Muscle of leg (tissue), 16 donors: ENCODE measurements at places on chromosomes 11 and 22.

GRCh38 chr22:18056161-18056666 is 21.6 kb upstream of the PEX26 start:
- peak; percentile 61 for DNase-seq

GRCh38 chr11:17700991-17701390 is 18.4 kb upstream of the MYOD1 start:
- no peak for DNase-seq

DNA sequence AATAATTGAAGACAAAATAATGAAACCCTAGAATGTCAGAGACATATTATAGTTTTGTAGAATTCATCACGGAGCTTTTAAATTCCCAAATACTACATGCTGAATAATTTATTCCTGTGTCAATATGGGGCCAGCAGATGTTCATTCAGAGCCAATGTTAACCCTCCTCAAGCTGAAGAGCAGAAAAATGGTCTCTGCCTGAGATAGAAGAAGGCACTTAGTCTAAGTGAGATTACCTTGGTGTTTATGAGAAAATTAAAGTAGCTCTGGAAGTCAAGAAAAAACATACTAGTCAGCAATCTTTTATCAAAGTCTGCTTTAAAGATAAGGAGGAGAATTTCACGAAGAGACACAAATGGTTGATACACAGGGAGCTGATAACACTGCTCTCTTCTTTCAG is 328.2 kb downstream of the TTC28 start:
- DNase-seq, result no peak

GRCh38 chr11:2703363-2704141 is 3.8 kb upstream of the KCNQ1OT1 start:
- DNase-seq, result peak; percentile 88

DNA sequence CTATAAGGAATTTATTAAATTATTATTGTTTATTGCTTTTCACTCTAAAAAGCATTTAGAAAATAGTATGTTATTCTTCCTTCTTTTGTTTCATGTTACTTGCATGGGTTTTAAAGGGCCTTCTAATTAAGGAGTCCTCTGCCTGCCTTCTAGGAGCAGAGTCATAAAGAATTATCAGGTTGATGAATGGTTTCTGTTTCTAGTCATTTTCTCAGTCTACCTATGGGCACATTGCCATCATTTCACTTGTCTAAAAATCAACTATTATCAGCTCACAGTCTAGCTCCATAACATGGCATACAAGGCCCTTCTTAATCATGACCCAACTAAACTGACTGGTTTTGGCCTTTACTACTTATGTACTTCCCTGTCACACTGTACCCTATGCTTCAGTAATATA is 16.2 kb downstream of the DYNC2H1 start:
- DNase-seq, result no peak

GRCh38 chr22:49541693-49542230 is 285.9 kb downstream of the BRD1 start:
- DNase-seq, result no peak

GRCh38 chr22:46551321-46551720 is 13.9 kb upstream of the CELSR1 start:
- no peak for DNase-seq

- DNase-seq, result peak; percentile 41
These were observed 30.1 kb upstream of the MPPED1 start for GRCh38 chr22:43381693-43382092.

- no peak for DNase-seq
These were observed 2.0 kb upstream of the APOBEC3A start for GRCh38 chr22:38955250-38955905.

DNA sequence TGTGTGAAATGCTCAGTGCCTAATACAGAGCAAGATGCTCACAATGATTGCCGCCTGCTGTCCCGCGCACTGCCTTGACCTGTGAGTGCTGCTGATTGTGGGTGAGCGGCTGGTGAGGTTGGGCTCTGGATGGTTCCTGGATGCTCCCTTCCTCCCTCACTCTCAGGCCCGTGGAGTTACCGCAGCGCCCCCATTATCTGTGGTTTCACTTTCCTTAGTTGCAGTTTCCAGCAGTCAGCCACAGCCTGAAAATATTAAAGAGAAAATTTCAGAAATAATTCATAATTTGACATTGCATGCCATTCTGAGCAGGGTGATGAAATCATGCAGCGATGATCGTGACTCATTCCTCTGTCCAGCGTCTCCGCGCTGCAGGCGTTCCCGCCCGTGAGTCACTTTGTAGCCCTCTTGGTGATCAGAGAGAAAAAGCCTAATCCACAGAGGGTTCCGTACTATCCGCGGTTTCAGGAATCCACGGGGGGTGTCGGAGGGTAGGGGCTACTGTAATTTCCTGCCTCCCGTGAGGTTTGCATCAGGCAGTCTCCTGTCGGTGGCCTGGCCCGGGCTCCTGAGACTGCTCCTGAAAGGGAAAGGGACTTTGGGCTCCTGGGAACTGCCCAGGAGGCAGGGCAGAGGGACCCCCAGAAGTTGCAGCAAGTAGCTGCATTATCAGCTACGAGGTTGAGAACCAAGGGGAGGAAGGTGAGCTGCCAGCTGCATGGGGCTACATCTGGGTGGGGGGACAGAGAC is 10.6 kb downstream of the RPL3 start:
- DNase-seq, result peak; percentile 38

DNA sequence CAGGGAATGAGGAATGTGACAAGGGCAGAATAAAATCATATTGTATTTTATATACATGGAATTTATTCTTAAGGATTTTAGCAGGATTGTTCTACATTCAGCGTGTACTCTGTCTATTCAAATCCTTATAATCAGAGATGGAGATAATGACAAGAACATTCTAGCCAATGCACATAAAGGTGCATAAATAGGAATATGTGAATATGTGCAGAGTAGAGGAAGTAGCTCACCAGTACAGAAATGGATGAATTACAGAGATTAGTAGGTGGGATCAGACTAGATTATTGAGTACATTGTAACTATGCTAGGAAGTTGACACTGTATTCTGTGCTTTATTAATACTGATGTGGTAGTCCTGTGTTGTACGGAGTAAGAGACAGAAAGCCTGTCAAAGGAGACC is 1308.8 kb downstream of the FAM181B start:
- no peak for DNase-seq

GRCh38 chr22:24402460-24403192 is 24.8 kb upstream of the ADORA2A start:
- peak; percentile 88 for DNase-seq

GRCh38 chr22:45317551-45318167 is 7.9 kb downstream of the FAM118A start:
- peak; percentile 49 for DNase-seq

- DNase-seq, result no peak
These were observed 17.2 kb downstream of the TEF start for GRCh38 chr22:41398921-41399320.

DNA sequence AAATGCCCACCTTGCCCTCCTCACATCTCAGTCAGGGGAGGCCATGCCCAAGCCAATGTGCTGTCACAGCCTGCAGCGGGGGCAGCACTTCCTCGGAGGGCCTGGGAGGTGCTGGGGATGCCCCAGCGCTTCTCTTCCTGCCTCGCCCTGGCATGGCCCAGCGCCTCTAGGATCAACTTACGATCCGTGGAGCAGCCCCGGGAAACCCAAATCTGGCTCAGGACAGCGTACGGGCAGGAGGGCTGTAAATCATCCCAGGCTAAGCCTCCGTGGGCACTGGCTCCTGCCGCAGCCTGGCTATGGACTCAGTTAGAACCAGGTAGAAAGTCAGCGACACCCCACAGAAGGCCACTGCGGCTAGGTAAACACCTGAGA is 60.9 kb upstream of the EMID1 start:
- DNase-seq, result peak; percentile 62

GRCh38 chr11:34341931-34342533 is 15.8 kb downstream of the ABTB2 start:
- peak; percentile 71 for DNase-seq

- DNase-seq, result no peak
These were observed 9.1 kb downstream of the TIMP3 start for GRCh38 chr22:32810555-32811133.

- no peak for DNase-seq
These were observed 77.5 kb downstream of the PPFIBP2 start for GRCh38 chr11:7591107-7591894.

DNA sequence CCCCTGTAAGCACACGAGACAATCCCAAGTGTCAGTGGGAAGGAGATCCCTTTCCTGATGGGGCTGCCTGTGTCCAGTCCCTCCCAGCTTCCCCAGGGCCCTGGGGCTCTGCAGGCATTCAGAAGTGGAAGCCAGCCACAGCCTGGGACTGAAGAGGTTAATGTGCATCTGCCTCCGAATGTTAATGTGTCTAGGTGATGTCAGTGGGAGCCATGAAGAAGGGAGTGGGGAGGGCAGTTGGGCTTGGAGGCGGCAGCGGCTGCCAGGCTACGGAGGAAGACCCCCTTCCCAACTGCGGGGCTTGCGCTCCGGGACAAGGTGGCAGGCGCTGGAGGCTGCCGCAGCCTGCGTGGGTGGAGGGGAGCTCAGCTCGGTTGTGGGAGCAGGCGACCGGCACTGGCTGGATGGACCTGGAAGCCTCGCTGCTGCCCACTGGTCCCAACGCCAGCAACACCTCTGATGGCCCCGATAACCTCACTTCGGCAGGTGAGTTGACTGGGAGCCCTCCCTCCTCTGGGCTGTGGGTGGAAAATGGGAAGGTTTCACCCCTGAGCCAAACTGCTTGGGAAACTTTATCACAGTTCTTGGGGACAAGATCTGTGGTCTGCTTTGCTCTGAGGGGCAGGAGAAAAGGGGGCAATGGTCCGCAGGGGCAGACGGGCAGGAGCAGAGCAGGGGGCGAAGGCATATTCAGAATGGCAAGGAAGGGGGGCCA is at the start of gene MCHR1:
Gene MCHR1, plus strand, starts transcription at position 236 of the 715 bp plus-strand sequence. Its CDS starts 169 bp downstream, at position 405.
- DNase-seq, result no peak

- DNase-seq, result no peak
These were observed 43.9 kb downstream of the MUC6 start for GRCh38 chr11:992577-992976.

DNA sequence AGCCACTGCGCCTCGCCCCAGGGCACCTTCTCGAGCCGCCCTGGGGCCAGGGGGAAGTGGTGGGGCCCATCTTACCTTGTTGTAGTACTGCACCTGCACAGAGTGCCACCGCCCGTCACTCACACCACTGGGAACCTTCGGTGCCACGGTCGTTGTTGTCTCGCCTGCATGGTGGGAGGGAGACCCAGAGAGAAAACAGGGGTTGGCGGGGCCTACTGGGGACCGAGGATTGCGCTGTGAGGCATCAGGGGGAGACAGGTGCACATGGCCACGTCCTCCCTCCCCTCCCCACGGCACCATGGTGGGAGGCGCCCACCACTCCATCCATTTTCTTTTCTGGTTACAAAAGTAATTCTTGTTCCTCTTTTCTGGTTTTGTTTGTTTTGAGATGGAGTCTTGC is 97.8 kb downstream of the TRMU start:
- DNase-seq, result no peak

DNA sequence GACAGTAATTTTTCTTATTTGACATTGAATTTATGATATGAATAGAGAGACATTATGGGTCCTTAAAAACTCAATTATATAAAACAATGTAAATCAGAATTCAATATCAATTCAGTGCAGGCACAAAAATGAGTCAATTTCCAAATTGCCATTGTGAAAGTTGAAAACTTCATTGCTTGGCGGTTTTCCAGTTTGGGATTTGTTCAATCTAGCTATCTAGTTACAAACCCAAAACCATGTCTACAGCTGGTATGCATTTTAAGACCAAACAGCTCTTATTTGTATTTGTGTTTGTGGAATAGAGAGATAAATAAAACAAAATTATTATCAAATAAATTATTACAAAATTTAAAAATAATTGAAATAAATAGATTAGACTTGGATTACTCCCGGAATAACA is 1206.6 kb upstream of the RAG2 start:
- DNase-seq, result peak; percentile 45

GRCh38 chr22:24066260-24066659 is 55.2 kb downstream of the CABIN1 start:
- no peak for DNase-seq

GRCh38 chr11:102293873-102294601 is 23.2 kb upstream of the BIRC3 start:
- peak; percentile 67 for DNase-seq

GRCh38 chr11:101127699-101128570 is 1.7 kb downstream of the PGR start:
- peak; percentile 10 for DNase-seq

DNA sequence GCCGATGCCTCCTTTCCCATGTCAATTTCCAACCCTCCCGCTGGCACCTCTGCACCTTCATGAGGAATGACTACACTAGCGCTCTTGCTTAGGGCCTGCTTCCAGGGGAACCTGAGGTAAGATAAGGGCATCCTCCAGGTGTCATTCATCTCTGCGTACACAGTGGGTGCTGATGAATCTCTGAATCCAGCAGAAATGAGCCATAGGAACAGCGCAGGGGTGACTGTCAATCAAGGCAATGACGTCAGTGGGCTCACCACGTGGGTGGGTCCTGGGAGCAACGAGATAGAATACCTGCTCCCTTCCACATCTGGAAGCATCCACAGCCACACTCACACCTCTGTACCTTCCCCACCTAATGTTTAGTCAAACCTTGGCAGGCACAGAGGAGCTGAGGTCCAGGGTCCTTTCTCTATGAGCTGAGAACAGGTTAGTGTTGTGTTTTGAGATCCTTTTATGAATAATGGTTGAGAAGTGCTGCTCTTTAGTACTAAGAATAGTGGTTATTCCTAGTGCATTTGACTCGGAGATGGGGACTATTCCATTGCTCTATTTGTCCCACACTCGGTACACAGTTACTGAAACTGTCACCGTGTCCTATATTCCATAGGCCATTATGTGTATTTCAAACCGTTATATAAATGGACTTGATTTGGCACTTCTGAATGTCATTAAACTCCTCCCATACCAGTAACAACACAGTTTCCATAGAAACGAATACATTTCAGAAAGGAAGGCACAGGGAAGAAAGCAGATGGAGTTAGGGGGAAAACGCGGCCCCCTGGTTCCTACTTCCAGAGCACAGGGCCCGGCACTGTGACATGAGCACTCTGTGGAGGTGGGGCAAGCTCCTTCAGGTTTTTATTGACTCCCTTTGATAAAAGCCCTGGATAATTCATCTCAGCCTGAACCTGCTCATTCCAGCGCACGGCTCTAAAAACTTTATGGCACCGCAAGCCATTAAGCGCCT is 193.4 kb downstream of the ST3GAL4 start:
- peak; percentile 14 for DNase-seq

DNA sequence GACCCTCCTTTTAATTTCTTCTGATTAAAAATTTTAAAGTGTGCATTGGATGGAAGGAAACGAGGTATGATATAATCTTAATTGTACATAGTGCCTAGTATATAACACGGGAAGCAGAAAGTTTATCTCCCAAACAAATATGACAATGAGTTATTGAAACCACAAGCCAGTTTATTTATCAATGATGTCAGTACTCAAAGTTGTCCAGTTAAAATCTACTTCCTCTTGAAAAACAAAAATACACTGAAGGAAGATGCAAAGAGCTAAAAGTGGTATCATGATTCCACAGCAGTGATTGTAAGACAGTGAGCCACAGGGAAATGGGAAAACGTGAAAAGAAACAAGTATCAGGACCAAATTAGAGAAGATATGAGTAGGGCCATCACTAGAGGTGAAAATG is 18.8 kb upstream of the OR5B21 start:
- DNase-seq, result no peak
